Astrocyte (in vitro differentiated cells and primary cell): ENCODE measurements at places on chromosomes 4 and X. TPM values are rescaled to one million over a fixed set of nuclear protein-coding genes. Genes with fewer than 3 reads are reported as not detected.

The QRFPR gene
- not detected in 2 replicates for total RNA-seq

The SMPX gene
- total RNA-seq = not detected in 2 replicates

The TRIM61 gene
- 1.4 and 2.2 TPM in 2 replicates for total RNA-seq

- no peak overlapping the region for H3K27ac ChIP-seq
- no peaks in the 10 kb centered on the region for H3K36me3 ChIP-seq
- no peak overlapping the region for H3K4me3 ChIP-seq
- H3K27me3 ChIP-seq = no peaks in the 10 kb centered on the region
- DNase-seq = no peak
Observed at GRCh38 chrX:57904176-57904880, 5.9 kb downstream of the ZXDA start.

DNA sequence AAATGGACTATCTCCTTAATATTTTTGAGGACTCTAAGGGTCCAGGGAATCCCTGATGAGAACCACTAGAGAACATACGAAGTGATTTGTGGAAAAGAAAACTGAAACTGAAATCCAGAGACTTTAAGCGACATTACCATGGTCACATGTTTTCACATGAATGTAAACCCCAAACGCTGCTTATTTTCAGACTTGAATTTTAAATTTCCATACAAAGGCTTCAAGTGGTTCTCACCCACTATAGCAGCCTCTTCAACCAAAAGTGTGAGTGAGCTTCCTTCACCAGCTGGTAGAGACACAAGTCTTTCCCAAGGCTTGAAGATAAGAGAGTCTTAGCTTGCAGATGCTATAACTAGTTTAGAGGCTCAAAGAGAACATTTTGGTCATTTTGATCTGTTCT lies 232.7 kb downstream of the MGST2 start:
- peaks cover 9% of the 10 kb centered on the region for H3K4me1 ChIP-seq
- H3K4me3 ChIP-seq = no peak overlapping the region
- no peaks in the 10 kb centered on the region for H3K36me3 ChIP-seq
- no peaks in the 10 kb centered on the region for H3K27me3 ChIP-seq

GRCh38 chr4:168812806-168813205 lies 197.2 kb downstream of the CBR4 start:
- peak overlapping the region; percentile 67 for H3K27ac ChIP-seq
- H3K27me3 ChIP-seq = no peaks in the 10 kb centered on the region
- peaks cover 50% of the 10 kb centered on the region for H3K4me1 ChIP-seq
- H3K36me3 ChIP-seq = no peaks in the 10 kb centered on the region
- DNase-seq = peak; percentile 61
- H3K4me3 ChIP-seq = no peak overlapping the region

- H3K27me3 ChIP-seq = no peaks in the 10 kb centered on the region
- no peak overlapping the region for H3K27ac ChIP-seq
- H3K36me3 ChIP-seq = no peaks in the 10 kb centered on the region
- no peak overlapping the region for H3K4me3 ChIP-seq
Observed at GRCh38 chr4:156217236-156217635, 263.6 kb upstream of the CTSO start.

GRCh38 chr4:73874386-73874785 lies 5.2 kb downstream of the CXCL1 start:
- no peaks in the 10 kb centered on the region for H3K36me3 ChIP-seq
- no peak for DNase-seq
- no peaks in the 10 kb centered on the region for H3K4me1 ChIP-seq
- peaks cover 3% of the 10 kb centered on the region for H3K27me3 ChIP-seq
- H3K27ac ChIP-seq = no peak overlapping the region
- no peak overlapping the region for H3K4me3 ChIP-seq

GRCh38 chr4:164761746-164762275 lies 7.9 kb downstream of the SMIM31 start:
- H3K4me1 ChIP-seq = no peaks in the 10 kb centered on the region
- H3K27me3 ChIP-seq = peaks cover under 1% of the 10 kb centered on the region
- no peak overlapping the region for H3K27ac ChIP-seq
- no peak for DNase-seq
- no peaks in the 10 kb centered on the region for H3K36me3 ChIP-seq

DNA sequence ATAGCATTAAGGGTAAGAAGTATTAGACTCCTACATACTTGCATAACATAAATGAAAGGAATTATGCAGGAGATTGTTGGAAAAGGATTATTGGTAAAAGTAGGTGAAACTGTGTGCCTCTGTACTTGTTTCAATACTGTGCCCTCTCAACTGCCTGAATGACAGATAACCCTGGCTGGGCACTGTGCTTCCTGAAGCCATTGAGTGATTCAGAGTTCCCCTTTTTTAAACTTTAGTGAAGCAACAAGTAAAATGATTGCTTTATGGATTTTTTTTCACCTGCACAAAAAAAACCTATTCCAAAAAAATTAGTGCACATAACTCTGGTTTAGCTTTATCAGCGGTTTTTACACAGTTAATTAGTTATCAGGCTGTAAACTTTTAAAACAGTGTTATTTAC lies 204.8 kb downstream of the TRAM1L1 start:
- no peak overlapping the region for H3K27ac ChIP-seq
- H3K4me1 ChIP-seq = no peaks in the 10 kb centered on the region
- H3K27me3 ChIP-seq = no peaks in the 10 kb centered on the region
- DNase-seq = no peak
- no peaks in the 10 kb centered on the region for H3K36me3 ChIP-seq

DNA sequence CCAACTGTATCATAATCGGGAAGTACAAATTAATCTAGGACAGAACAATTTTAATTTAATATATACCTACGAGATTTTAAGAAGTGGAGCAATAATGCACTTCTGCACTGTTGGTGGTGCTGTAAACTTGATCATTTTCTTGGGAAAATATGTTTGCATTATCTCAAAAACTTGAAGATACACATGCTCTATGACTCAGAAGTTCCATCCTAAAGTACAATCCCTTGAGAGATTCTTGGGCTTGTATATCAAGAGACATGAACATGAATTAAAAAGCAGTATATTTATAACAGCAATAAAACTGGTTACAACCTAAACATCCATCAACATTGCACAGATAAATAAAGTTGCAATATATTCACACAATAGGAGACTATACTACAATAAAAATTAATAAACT lies 168.8 kb downstream of the CLCN4 start:
- H3K36me3 ChIP-seq = no peaks in the 10 kb centered on the region
- H3K4me1 ChIP-seq = peaks cover 4% of the 10 kb centered on the region
- H3K27me3 ChIP-seq = no peaks in the 10 kb centered on the region
- DNase-seq = peak; percentile 18

GRCh38 chr4:30912098-30912714 lies 192.0 kb downstream of the PCDH7 start:
- H3K4me1 ChIP-seq = no peaks in the 10 kb centered on the region
- no peaks in the 10 kb centered on the region for H3K36me3 ChIP-seq
- H3K4me3 ChIP-seq = no peak overlapping the region
- peak; percentile 72 for DNase-seq

GRCh38 chr4:77893451-77893850 lies 30.8 kb downstream of the MRPL1 start:
- H3K27ac ChIP-seq = no peak overlapping the region
- H3K4me1 ChIP-seq = no peaks in the 10 kb centered on the region
- DNase-seq = no peak
- H3K36me3 ChIP-seq = peaks cover 4% of the 10 kb centered on the region
- H3K4me3 ChIP-seq = no peak overlapping the region

- no peak overlapping the region for H3K4me3 ChIP-seq
- no peaks in the 10 kb centered on the region for H3K36me3 ChIP-seq
- H3K27me3 ChIP-seq = no peaks in the 10 kb centered on the region
- H3K4me1 ChIP-seq = no peaks in the 10 kb centered on the region
- no peak overlapping the region for H3K27ac ChIP-seq
Observed at GRCh38 chr4:158411269-158411668, 110.4 kb upstream of the RXFP1 start.

- no peak overlapping the region for H3K4me3 ChIP-seq
- no peaks in the 10 kb centered on the region for H3K4me1 ChIP-seq
- H3K36me3 ChIP-seq = no peaks in the 10 kb centered on the region
- no peak overlapping the region for H3K27ac ChIP-seq
- no peak for DNase-seq
- peaks cover 16% of the 10 kb centered on the region for H3K27me3 ChIP-seq
Observed at GRCh38 chr4:2341911-2342652, 76.4 kb downstream of the ZFYVE28 start.

- H3K4me1 ChIP-seq = peaks cover 11% of the 10 kb centered on the region
- no peaks in the 10 kb centered on the region for H3K27me3 ChIP-seq
- no peak overlapping the region for H3K4me3 ChIP-seq
- H3K27ac ChIP-seq = no peak overlapping the region
- DNase-seq = no peak
Observed at GRCh38 chrX:150205011-150205410, 158.1 kb upstream of the MAMLD1 start.

The EREG gene
- total RNA-seq = 0.14 and 0.30 TPM in 2 replicates

The PASD1 gene
- total RNA-seq = not detected in 2 replicates

DNA sequence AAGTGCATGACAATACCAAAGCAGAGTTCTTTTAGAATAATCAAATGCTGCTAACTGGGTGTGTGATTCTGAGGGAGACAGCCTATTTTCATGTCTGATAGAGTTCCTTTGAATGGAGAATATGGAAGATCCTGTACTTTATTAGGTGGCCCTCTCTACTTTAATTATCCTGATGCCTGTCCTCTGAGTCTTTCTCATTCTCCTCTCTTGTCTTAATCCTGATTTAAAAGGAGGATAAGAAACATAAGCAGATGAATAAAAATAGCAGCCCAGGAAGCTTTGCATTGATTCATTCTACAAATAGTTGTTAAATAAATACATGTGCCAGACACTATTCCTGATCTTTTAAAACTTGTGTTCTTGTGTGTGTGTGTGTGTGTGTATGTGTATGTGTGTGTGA lies 387.3 kb downstream of the SPRY1 start:
- H3K27ac ChIP-seq = peak overlapping the region; percentile 65
- no peak overlapping the region for H3K4me3 ChIP-seq
- peaks cover 18% of the 10 kb centered on the region for H3K4me1 ChIP-seq
- DNase-seq = peak; percentile 71
- H3K27me3 ChIP-seq = no peaks in the 10 kb centered on the region

- H3K36me3 ChIP-seq = no peaks in the 10 kb centered on the region
- no peak overlapping the region for H3K27ac ChIP-seq
- no peak for DNase-seq
- H3K4me1 ChIP-seq = no peaks in the 10 kb centered on the region
- no peak overlapping the region for H3K4me3 ChIP-seq
Observed at GRCh38 chrX:110684653-110685052, 111.0 kb downstream of the CHRDL1 start.

- H3K36me3 ChIP-seq = peaks cover 14% of the 10 kb centered on the region
- no peaks in the 10 kb centered on the region for H3K27me3 ChIP-seq
- no peaks in the 10 kb centered on the region for H3K4me1 ChIP-seq
- DNase-seq = no peak
- H3K4me3 ChIP-seq = no peak overlapping the region
Observed at GRCh38 chrX:54818221-54818620, 10.7 kb downstream of the MAGED2 start.

GRCh38 chrX:103453655-103454054 lies 65.6 kb downstream of the RAB40A start:
- peak overlapping the region; percentile 85 for H3K27ac ChIP-seq
- H3K36me3 ChIP-seq = no peaks in the 10 kb centered on the region
- DNase-seq = peak; percentile 83
- H3K4me1 ChIP-seq = no peaks in the 10 kb centered on the region
- H3K27me3 ChIP-seq = no peaks in the 10 kb centered on the region

The STARD8 gene
- 1.0 and 1.3 TPM in 2 replicates for total RNA-seq

The FLNA gene
- total RNA-seq = 2,809 and 2,978 TPM in 2 replicates

DNA sequence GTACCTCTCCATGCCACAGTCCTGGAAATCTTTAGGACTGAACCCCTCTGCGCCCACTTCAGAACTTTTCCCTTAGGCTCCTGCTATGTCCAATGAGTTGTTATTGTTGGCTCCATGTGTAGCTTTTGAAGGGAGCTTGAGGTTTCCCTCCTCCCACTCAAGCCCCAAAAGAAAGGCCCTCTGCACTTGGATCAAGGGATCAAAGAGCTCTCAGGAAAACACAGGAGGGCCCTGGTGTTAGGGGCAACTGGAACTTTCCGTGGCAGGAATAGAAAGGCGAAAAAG lies 135.0 kb downstream of the RASL11B start:
- DNase-seq = peak; percentile 39
- no peaks in the 10 kb centered on the region for H3K36me3 ChIP-seq
- H3K4me1 ChIP-seq = peaks cover 8% of the 10 kb centered on the region
- H3K4me3 ChIP-seq = no peak overlapping the region
- no peak overlapping the region for H3K27ac ChIP-seq

The GPRASP1 gene
- 2.3 and 2.7 TPM in 2 replicates for total RNA-seq

GRCh38 chrX:46311581-46312120 lies 233.6 kb downstream of the ZNF674 start:
- no peak for DNase-seq
- H3K4me3 ChIP-seq = no peak overlapping the region
- H3K4me1 ChIP-seq = no peaks in the 10 kb centered on the region
- H3K36me3 ChIP-seq = no peaks in the 10 kb centered on the region
- H3K27me3 ChIP-seq = no peaks in the 10 kb centered on the region
- no peak overlapping the region for H3K27ac ChIP-seq

DNA sequence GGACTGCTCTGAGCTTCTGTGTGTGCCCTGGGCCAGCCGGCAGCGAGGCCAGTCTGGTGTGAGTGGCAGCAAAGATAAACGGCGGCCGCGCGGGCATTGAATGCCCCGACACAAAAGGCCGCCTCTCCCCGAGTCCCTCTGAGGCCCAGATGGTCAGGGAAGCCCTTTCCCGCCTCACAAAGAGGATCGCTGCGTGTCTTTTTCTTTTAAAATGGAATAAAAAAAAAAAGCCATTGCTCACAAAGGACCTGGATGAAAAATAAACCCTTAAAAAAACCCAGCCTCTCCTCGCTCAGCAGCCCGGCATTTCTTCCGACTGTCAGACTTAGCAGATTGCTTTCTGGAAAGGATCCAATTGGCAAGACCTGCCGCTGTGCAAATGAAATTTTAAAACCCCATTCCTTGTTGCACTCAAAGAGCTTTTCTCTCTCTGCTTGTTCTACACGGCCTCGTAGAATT lies 578.7 kb downstream of the BCOR start:
- H3K36me3 ChIP-seq = no peaks in the 10 kb centered on the region
- no peak overlapping the region for H3K27ac ChIP-seq
- peaks cover 5% of the 10 kb centered on the region for H3K4me1 ChIP-seq
- peak; percentile 20 for DNase-seq
- no peaks in the 10 kb centered on the region for H3K27me3 ChIP-seq

GRCh38 chrX:110218591-110218990 lies 99.3 kb downstream of the AMMECR1 start:
- H3K4me1 ChIP-seq = peaks cover 9% of the 10 kb centered on the region
- no peaks in the 10 kb centered on the region for H3K27me3 ChIP-seq
- DNase-seq = peak; percentile 16
- no peak overlapping the region for H3K4me3 ChIP-seq
- H3K36me3 ChIP-seq = no peaks in the 10 kb centered on the region

DNA sequence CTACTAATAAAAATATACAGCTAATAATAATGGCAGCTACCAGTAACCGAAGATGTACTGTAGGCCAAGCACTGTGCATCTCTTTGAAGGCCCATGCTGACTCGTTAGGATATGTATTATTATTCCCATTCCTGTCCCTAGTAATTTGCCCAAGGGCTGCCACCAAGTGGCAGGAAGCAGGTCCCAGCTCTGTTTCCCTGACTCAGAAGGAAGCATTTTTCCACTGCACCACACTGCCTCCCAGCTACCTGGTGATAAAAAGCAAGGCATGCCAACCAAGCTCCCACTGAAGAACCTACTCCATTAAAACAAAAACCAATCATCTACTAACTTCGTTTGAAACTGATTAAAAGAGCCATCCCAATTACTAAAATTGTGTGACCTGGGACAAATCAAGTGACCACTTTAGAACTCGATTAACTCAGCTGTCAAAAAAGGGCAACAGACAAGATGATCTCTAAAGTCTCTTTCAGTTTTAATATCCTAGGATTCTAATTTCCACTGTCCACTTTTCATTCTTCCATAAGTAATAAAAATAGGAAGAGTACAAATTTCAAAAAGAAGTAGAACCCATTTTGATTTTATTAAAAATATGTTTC lies 24.3 kb upstream of the PGM2 start:
- peaks cover 5% of the 10 kb centered on the region for H3K27me3 ChIP-seq
- H3K36me3 ChIP-seq = no peaks in the 10 kb centered on the region
- DNase-seq = peak; percentile 38
- no peak overlapping the region for H3K4me3 ChIP-seq
- no peaks in the 10 kb centered on the region for H3K4me1 ChIP-seq

The ZBTB49 gene
- total RNA-seq = 4.4 and 5.5 TPM in 2 replicates
